ENCODE measurements at places on chromosomes 1 and 21.

- no peak for DNase-seq
- H3K27ac ChIP-seq = no peak overlapping the region
- H3K4me1 ChIP-seq = peaks cover 1% of the 10 kb centered on the region
- peaks cover 4% of the 10 kb centered on the region for H3K27me3 ChIP-seq
Measured at GRCh38 chr1:247539215-247539614, 3.0 kb upstream of the OR2C3 start.

GRCh38 chr21:39251326-39251725 is 62.1 kb downstream of the BRWD1 start:
- no peak overlapping the region for H3K27ac ChIP-seq
- peaks cover 53% of the 10 kb centered on the region for H3K36me3 ChIP-seq
- no peak for DNase-seq
- no peak overlapping the region for H3K4me3 ChIP-seq

GRCh38 chr1:27868932-27869718 is 3.2 kb upstream of the THEMIS2 start:
- peak; percentile 60 for DNase-seq
- H3K4me1 ChIP-seq = peaks cover 30% of the 10 kb centered on the region
- H3K4me3 ChIP-seq = peak overlapping the region; percentile 47
- H3K27me3 ChIP-seq = no peaks in the 10 kb centered on the region
- H3K27ac ChIP-seq = peak overlapping the region; percentile 84

GRCh38 chr1:178694923-178695525 is 30.0 kb upstream of the RALGPS2 start:
- H3K27ac ChIP-seq = no peak overlapping the region
- H3K27me3 ChIP-seq = peaks cover under 1% of the 10 kb centered on the region
- H3K36me3 ChIP-seq = no peaks in the 10 kb centered on the region
- no peaks in the 10 kb centered on the region for H3K4me1 ChIP-seq

GRCh38 chr1:31627301-31627929 is 9.9 kb downstream of the HCRTR1 start:
- no peak overlapping the region for H3K4me3 ChIP-seq
- no peak overlapping the region for H3K27ac ChIP-seq
- H3K27me3 ChIP-seq = no peaks in the 10 kb centered on the region
- no peak for DNase-seq
- H3K4me1 ChIP-seq = peaks cover 5% of the 10 kb centered on the region

DNA sequence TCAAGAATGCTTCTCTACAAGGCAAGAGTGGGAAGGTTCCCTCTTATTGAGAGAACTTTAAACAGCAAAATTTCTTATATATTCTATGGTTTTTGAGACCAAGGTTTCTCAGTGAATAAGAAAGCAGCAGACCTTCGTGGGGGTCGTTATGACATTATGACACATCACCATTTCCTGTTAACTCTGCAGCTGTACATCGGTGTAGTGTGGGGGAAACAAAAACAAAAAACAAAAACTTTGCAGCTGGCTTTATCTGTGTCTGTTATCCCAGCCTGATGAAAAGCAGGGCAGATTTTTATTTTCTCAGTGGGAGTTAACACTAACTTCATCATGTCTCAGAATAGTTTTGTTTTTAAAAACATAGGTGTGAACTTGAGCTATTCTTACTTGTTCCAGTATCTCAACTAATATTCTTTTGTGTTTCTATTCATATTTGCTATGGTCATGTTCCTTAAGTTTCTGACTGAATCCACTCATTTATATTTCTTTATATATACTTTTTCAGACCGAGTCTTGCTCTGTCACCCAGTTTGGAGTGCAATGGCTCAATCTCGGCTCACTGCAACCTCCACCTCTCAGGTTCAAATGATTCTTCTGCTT is 2.1 kb downstream of the SDE2 start:
- H3K27ac ChIP-seq = peak overlapping the region; percentile 42
- peak overlapping the region; percentile 100 for H3K4me3 ChIP-seq
- H3K4me1 ChIP-seq = peaks cover 40% of the 10 kb centered on the region
- DNase-seq = no peak

DNA sequence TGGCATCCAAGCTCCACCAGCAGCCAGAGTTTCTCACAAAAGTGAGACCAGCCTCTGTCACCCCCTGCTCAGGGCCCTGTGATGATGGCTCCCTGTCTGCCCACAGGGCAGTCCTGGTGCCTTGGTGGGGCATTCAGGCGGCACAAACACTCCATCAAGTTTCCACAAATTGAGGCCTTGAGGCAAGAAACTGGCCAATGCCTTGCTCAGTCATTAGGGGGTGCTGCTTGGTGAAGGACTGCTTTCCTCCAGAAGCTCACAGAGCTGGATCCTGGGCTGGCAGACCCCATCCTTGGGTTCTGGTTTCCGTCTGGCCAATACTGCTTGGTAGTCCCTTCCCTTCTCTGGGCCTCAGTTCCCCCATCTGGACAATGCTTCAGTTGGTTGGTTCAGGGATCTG is 12.5 kb upstream of the AHDC1 start:
- H3K27me3 ChIP-seq = peaks cover 2% of the 10 kb centered on the region
- no peak for DNase-seq
- peaks cover 33% of the 10 kb centered on the region for H3K4me1 ChIP-seq
- no peak overlapping the region for H3K4me3 ChIP-seq

DNA sequence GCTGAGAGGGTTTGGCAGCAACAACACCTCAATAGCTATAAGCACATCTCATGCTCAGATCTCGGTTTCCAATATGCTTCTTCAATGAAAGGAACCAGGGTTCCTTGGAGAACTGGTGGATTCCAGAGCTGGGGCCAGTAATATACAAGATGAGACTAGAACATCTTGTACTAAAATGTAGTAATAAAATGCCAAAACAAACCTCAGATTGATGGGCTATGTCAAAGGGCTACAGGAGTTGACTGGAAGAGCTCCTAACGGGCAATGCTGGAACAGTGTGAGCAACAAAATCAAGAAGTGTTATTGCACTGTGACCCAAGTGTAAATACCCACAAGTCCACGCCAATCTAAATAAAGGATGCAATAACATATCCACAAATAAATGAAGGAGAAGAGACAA is 26.1 kb upstream of the SLC19A1 start:
- no peak overlapping the region for H3K4me3 ChIP-seq
- peaks cover 23% of the 10 kb centered on the region for H3K27me3 ChIP-seq
- H3K27ac ChIP-seq = no peak overlapping the region
- H3K4me1 ChIP-seq = no peaks in the 10 kb centered on the region

DNA sequence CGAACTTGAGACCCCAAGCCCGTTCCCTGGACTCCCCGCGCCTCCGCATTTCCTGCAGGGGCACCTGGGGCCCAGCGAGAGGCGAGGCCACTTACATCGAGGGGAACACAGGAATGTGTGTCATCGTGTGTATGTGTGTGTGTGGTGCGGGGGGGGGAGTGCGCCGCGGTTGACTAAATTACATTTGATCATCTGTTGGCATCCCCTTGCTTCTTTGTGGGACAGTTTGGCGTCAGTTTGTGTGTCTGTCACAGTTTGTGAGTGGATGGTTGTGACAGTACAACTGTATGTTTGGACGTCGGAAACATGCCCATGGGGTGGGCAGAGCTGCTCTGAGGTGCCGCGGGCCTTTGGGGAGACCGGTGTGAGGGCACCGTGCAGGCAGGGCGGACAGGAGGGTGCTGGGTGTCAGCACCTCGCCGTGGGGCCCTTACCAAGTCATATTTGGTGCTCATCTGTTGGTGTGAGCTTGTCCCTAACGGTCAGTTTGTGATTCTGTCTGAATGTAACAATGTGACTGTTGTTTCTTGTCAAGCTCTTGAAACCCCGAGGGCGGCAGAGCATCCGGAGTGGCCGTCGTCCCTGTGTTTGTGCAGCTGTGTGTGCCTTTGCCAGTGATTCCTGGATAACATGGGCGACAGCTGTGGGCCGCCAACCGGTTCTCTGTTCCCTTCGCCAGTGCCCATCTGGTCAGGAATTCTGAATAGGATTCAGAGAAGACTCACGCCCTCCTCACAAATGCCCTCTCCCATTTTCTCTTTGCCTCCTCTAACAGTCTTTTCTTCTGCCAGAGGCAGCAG is 899 bp downstream of the OPRD1 start:
- H3K27ac ChIP-seq = no peak overlapping the region
- H3K27me3 ChIP-seq = peaks cover 48% of the 10 kb centered on the region
- DNase-seq = no peak

DNA sequence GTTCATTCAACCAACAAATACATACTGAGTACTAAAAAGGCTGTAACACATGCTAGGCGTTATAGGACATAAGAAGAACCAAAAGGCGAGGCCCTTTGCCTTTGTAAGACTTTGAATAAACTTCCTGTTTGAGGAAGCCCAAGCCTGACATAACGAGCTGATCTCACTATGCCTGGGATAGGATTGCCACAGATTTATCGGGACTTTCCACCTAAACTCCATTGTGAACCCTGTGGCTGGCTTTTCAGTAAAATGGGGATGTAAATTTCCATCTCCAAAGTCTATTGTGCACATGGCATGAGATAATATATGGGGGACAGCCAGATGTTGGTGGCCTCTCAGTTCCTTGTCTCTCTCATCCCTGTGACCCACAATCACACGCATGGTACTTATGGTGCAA is 41.9 kb downstream of the LMO4 start:
- H3K4me1 ChIP-seq = no peaks in the 10 kb centered on the region
- DNase-seq = no peak
- H3K4me3 ChIP-seq = no peak overlapping the region

Measured in activated T-helper 2 cell treated with anti-CD3 and anti-CD28 coated beads, Interferon-gamma antibody, Interleukin-2, Interleukin-4, amounts not matched to agents 10 μg/mL and 5 μg/mL and 100 μg/mL, durations not matched to agents 14 hours and 24 hours and 36 hours (primary cell).